ENCODE measurements at places on chromosomes 11 and 22.
A peak's percentile ranks its signal among the peaks of the same experiment; 100 is the strongest.

- no peak for DNase-seq
Observed at GRCh38 chr11:69387409-69387885, 93.5 kb downstream of the MYEOV start.

DNA sequence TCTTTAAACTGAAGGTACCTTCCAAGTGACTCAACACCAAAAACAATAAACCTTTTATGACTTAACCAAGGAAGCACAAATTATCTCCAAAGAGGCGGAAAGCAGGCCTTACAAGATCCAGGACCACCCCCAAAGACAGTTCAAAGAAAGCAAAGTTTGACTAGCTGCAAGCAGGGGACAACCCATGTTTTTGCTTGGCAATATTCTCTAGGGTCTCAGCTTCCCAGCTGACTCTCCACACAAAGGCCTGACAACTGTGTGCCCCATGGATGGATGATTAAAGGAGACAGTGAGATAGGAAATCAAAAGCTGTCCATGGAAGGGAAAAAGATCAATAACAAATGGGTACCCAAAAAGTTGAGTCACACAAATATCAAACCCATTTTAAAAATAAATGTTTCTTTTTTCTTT is 232.2 kb downstream of the DDX10 start:
- no peak for DNase-seq

DNA sequence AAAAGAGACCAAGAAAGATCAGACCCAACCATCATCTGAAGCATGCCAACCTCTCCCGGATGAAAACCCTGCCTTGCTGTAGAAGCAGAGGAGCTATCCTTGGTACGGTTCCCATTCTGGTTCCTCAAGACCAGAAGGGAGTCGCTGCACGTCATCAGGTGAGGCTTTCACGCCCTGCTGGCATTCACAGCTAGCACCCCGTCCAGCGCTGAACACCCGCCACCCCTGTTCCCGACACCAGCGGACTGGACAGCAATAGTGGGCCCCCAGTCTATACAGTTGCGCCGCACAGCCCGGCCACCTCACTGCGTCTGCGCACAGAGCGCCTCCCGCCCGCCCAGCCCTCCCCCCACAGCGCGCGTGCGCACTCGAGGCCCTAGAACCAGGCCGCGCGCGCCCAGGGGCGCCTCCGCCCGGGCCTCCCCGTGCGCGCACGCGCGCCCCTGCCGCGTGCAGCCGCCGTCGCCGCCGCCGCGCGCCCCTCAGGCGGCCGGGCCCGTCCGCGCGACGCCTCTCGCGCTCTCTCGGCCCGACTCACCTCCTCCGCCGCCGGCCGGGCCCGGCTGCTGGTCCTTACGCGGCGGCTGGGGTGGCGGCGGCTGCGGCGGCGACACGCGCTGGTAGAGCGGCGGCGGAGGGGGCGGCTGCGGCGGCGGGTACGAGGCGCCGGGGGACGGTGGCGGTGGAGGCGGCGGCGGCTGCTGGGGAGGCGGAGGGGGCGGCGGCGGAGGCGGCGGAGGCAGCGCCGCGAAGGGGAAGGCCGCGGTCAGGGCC is 706 bp downstream of the SF1 start:
- DNase-seq, result peak; percentile 68

DNA sequence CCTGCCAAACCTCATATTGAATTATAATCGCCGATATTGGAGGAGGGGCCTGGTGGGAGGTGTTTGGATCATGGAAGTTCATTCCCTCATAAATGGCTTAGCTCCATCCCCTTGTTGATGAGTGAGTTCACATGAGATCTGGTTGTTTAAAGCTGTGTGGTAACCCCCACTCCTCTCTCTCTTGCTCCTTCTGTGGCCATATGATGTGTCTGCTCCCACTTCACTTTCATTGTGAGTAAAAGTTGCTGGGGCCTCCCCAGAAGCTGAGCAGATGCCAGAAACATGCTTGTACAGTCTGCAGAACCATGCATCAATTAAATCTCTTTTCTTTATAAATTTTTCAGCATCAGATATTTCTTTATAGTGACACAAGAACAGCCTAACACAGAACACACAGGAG is 929.0 kb upstream of the FAT3 start:
- DNase-seq, result no peak

GRCh38 chr11:83409476-83409875 is 123.3 kb upstream of the CCDC90B start:
- no peak for DNase-seq

GRCh38 chr11:97905101-97905500 is 1115.6 kb upstream of the CNTN5 start:
- no peak for DNase-seq

GRCh38 chr11:73376803-73377629 is 817 bp downstream of the RELT start:
- peak; percentile 34 for DNase-seq

GRCh38 chr22:30664798-30665197 is 2.9 kb downstream of the DUSP18 start:
- DNase-seq, result no peak

All from stimulated activated CD8-positive, alpha-beta memory T cell treated with anti-CD3 and anti-CD28 coated beads, Interleukin-15, amount 100 ng/mL, for 48 hours (primary cell).